Fibroblast of lung (primary cell): ENCODE measurements at places on chromosomes 2 and 18. TPM values are rescaled to one million over a fixed set of nuclear protein-coding genes. Genes with fewer than 3 reads are reported as not detected.
A peak's percentile ranks its signal among the peaks of the same experiment; 100 is the strongest.

GRCh38 chr2:68282811-68283418 lies 30.6 kb upstream of the PPP3R1 start:
- peaks cover 2% of the 10 kb centered on the region for H3K4me1 ChIP-seq
- H3K36me3 ChIP-seq, result no peaks in the 10 kb centered on the region
- DNase-seq, result peak; percentile 54
- H3K27ac ChIP-seq, result no peak overlapping the region
- no peaks in the 10 kb centered on the region for H3K27me3 ChIP-seq

GRCh38 chr2:188292348-188293239 lies 920 bp downstream of the GULP1 start:
- peak overlapping the region; percentile 93 for H3K27ac ChIP-seq
- H3K36me3 ChIP-seq, result no peaks in the 10 kb centered on the region
- no peaks in the 10 kb centered on the region for H3K27me3 ChIP-seq
- peaks cover 5% of the 10 kb centered on the region for H3K4me1 ChIP-seq
- H3K4me3 ChIP-seq, result peak overlapping the region; percentile 91
- peak; percentile 89 for DNase-seq

DNA sequence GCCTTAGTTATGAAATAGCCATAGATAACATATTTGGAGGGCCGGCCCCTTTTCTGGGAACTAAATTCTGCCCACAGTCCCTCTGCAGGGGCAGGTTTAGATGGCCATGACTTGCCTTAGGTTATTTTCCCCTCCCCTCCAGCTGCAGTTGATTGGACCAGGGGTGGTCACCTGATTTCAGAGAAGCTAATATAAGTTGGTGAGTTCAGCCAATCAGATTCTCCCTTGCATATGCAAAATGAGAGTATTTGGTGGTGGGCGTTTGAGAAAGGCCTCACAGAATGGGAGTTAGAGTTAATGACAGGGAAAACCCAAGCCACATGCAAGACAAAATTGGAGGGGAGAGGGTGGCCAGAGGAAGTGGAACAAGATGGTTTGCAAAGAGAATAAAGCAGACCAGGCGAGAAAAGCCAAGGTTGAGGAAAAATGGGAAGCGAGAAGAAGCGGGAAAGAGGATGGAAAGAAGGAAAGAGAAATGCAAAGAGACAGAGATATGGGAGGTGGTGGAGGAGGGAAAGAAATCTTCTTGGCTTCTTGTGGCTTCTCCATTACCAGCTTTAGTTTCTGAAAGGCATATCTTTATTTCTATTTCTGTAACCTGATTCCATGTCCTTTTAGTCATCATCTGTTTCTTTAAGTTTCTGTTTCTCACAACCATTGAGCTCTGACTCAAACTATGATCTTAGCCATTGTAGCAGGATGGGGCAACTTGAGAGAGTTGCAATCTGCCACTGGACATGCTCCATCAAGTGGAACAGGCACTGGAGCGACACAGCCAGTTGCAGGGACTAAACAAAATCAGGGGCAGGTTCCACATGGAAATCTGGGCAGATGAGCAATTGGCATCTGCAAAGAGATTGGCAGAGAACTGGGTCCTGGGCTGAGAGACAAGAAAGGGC lies 108.1 kb upstream of the SIX3 start:
- no peaks in the 10 kb centered on the region for H3K36me3 ChIP-seq
- H3K4me1 ChIP-seq, result no peaks in the 10 kb centered on the region
- H3K4me3 ChIP-seq, result no peak overlapping the region
- DNase-seq, result peak; percentile 14
- H3K27me3 ChIP-seq, result no peaks in the 10 kb centered on the region
- H3K27ac ChIP-seq, result no peak overlapping the region

GRCh38 chr18:79599441-79599931 lies 80.1 kb upstream of the CTDP1 start:
- DNase-seq, result peak; percentile 26
- no peaks in the 10 kb centered on the region for H3K4me1 ChIP-seq
- no peak overlapping the region for H3K4me3 ChIP-seq
- H3K27me3 ChIP-seq, result no peaks in the 10 kb centered on the region
- H3K36me3 ChIP-seq, result no peaks in the 10 kb centered on the region

DNA sequence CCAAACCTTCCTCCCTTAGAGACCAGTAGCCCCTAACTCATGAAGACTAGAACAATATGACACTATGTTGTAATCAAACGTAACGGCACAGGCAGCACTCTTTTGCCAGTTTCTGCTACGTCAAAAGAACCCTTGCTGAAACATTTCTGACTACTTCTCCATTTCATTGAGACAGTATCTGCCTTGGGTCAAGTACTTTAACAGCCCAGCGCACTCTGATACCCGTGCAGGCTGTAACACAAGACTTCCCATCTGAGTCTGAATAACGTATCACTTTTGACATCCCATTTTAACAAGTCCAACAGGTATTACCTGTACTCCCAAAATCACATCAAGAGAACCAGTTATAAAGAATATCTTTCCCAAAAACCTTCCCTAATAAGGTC lies 38.4 kb downstream of the TBC1D8 start:
- no peaks in the 10 kb centered on the region for H3K36me3 ChIP-seq
- no peak overlapping the region for H3K4me3 ChIP-seq
- no peaks in the 10 kb centered on the region for H3K27me3 ChIP-seq
- DNase-seq, result no peak
- H3K27ac ChIP-seq, result peak overlapping the region; percentile 43

- H3K4me3 ChIP-seq, result no peak overlapping the region
- no peaks in the 10 kb centered on the region for H3K36me3 ChIP-seq
- no peak overlapping the region for H3K27ac ChIP-seq
- no peaks in the 10 kb centered on the region for H3K4me1 ChIP-seq
- H3K27me3 ChIP-seq, result no peaks in the 10 kb centered on the region
Measured at GRCh38 chr2:69704446-69704845, 37.5 kb upstream of the ANXA4 start.

- no peaks in the 10 kb centered on the region for H3K36me3 ChIP-seq
- no peaks in the 10 kb centered on the region for H3K27me3 ChIP-seq
- DNase-seq, result no peak
Measured at GRCh38 chr2:238584617-238585016, 157.9 kb downstream of the ASB1 start.

DNA sequence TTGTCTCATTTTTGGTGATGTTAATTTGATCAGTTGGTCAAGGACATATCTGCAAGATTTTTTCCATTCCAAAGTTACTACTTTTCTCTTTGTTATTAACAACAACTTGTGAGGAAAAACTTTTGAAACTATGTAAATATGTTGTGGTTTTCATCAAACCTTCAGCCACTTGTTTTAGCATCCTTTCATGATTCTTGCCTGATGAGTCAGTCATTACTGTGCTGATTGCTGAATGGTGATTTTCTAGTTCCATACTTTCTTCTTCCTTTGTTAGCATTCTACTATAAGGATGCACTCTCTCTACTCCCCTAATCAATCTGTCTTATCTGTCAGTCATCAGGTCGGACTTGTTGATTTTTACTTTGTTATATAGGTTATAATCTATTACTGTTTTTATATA lies 10.9 kb downstream of the TMEM87B start:
- H3K27ac ChIP-seq, result peak overlapping the region; percentile 40
- DNase-seq, result peak; percentile 89
- peaks cover 8% of the 10 kb centered on the region for H3K4me1 ChIP-seq

DNA sequence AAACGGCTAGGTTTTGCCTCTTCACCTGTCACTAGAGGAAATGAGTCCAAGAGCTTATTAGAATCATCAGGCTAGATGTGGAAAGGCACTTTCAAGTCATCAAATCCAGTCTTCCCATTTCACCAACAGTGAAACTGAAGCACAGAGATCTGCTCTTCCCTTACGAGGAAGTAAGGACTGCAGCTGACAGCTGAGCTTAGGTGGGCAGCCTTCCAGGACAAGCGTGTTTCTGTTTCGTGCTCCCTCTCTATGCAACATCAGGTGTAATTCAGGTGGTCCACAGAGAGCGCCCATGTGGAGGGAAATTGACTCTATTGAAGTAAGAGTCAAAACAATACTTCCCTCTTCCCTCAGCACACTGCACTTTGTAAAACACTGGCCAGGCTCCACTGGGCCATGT lies 5.5 kb downstream of the CYRIA start:
- H3K36me3 ChIP-seq, result no peaks in the 10 kb centered on the region
- no peak overlapping the region for H3K27ac ChIP-seq
- H3K27me3 ChIP-seq, result no peaks in the 10 kb centered on the region
- no peak overlapping the region for H3K4me3 ChIP-seq
- peaks cover 17% of the 10 kb centered on the region for H3K4me1 ChIP-seq

GRCh38 chr18:36663312-36663711 lies 165.5 kb downstream of the TPGS2 start:
- no peaks in the 10 kb centered on the region for H3K27me3 ChIP-seq
- H3K4me3 ChIP-seq, result no peak overlapping the region
- H3K27ac ChIP-seq, result no peak overlapping the region
- no peak for DNase-seq
- H3K4me1 ChIP-seq, result no peaks in the 10 kb centered on the region
- no peaks in the 10 kb centered on the region for H3K36me3 ChIP-seq

GRCh38 chr2:207983641-207984042 lies 41.7 kb downstream of the PLEKHM3 start:
- no peak overlapping the region for H3K4me3 ChIP-seq
- no peaks in the 10 kb centered on the region for H3K27me3 ChIP-seq
- H3K27ac ChIP-seq, result no peak overlapping the region
- no peaks in the 10 kb centered on the region for H3K4me1 ChIP-seq
- H3K36me3 ChIP-seq, result no peaks in the 10 kb centered on the region

DNA sequence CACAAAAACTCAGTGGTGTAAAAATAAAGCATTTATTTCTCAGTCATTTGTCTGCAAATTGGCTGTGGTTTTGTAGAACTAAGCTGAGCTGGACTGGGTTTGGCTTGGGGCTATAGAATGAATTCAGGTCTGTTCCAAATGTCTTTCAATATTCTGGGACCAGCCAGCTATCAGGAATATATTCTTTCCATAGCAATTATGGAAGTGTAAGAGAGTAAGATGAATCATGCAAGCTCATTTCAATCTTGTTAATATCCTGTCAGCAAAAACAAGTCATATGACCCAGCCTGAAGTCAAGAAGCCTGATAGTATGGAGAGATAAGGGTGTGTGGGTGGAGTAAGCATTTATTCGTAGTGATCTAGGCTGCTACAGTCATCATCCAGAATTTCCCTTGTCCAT lies 481.0 kb upstream of the CDH2 start:
- H3K27me3 ChIP-seq, result no peaks in the 10 kb centered on the region
- no peak overlapping the region for H3K4me3 ChIP-seq
- H3K4me1 ChIP-seq, result no peaks in the 10 kb centered on the region
- H3K36me3 ChIP-seq, result no peaks in the 10 kb centered on the region
- no peak overlapping the region for H3K27ac ChIP-seq

- no peaks in the 10 kb centered on the region for H3K27me3 ChIP-seq
- H3K27ac ChIP-seq, result no peak overlapping the region
- no peak for DNase-seq
- peaks cover 9% of the 10 kb centered on the region for H3K36me3 ChIP-seq
- H3K4me3 ChIP-seq, result no peak overlapping the region
Measured at GRCh38 chr2:69811018-69811417, 18.4 kb upstream of the GMCL1 start.

- no peak overlapping the region for H3K27ac ChIP-seq
- H3K4me1 ChIP-seq, result no peaks in the 10 kb centered on the region
- no peak for DNase-seq
- no peak overlapping the region for H3K4me3 ChIP-seq
- no peaks in the 10 kb centered on the region for H3K27me3 ChIP-seq
- H3K36me3 ChIP-seq, result no peaks in the 10 kb centered on the region
Measured at GRCh38 chr2:235566415-235566814, 72.6 kb downstream of the AGAP1 start.

DNA sequence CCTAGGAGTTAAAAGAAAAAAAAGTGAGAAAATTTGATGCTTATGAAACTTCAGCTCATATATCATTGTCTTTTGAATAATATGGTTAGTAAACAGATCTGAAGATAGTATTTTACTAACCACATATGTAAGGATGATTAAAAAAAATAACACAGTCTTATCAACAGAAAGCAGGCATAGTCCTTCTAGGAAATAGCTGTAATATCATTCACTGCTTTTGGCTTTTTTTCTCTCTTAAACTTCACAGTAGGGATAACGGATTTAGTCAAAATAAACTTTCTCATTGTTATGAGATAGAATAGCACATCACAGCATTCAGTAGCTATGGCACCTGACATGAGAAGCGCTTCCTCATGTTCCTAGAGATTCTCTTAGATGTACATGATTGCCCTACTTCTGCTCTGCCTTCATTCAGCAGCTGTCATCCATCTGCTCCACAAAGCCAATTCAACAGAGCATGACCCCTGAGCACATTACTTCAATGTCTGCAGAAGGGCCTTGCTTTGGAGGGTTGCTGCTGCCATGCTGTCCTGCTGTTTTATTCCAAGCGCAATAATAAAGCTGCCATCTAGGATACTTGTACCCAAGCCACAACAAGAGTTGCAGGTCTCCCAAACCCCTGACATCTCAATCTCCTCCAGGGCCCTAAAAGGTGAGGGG lies 67.0 kb downstream of the TTC21B start:
- H3K4me3 ChIP-seq, result no peak overlapping the region
- no peaks in the 10 kb centered on the region for H3K27me3 ChIP-seq
- H3K4me1 ChIP-seq, result no peaks in the 10 kb centered on the region
- H3K27ac ChIP-seq, result no peak overlapping the region

DNA sequence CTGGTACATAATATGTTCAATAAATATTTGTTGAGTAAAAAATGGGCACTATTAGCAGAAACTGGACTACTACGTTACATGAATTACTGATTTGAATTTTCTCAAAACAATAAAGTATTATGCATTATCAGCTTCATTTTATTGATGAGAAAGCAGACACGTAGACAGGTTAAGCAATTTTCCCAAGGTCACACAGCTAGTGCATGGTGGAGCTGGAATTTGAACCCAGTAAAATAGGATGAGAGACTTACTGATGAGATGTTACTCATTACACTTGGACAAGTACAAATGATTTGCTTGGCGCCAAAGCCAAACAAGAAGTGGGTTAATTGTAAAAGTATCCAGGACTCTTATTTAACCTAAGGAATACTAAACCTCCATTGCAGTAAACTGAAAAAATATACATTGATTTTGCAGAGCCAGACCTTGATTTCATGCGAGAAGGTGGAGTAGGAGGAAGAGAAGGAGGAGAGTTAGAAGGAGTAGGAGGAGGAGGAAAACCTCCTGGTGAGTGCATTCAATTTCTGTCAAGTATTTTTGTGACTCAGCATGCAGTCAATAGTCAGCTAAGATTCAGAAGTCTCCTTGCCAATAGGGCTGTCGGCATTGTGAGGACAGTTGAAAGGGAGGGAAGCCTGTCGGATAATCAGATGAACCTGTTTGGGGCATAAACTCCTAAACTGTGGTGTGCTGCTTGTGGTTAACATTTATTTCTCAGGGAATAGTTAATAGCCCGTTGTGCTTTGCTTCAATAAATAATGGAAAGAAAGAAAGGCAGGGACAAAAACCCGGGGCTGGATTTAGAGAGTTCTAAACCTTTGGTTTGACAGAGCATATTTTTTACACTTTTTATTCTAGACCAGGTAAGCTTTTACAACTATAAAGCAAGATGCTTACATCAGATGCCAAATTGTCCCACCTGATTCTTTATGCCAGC lies 77.0 kb upstream of the TACR1 start:
- H3K27me3 ChIP-seq, result no peaks in the 10 kb centered on the region
- peak overlapping the region; percentile 37 for H3K27ac ChIP-seq
- H3K4me1 ChIP-seq, result peaks cover 17% of the 10 kb centered on the region
- no peaks in the 10 kb centered on the region for H3K36me3 ChIP-seq
- peak overlapping the region; percentile 27 for H3K4me3 ChIP-seq

GRCh38 chr2:135050132-135050531 lies 2.0 kb upstream of the RAB3GAP1 start:
- H3K27me3 ChIP-seq, result no peaks in the 10 kb centered on the region
- no peak overlapping the region for H3K27ac ChIP-seq
- no peak for DNase-seq
- peaks cover 3% of the 10 kb centered on the region for H3K4me1 ChIP-seq
- no peaks in the 10 kb centered on the region for H3K36me3 ChIP-seq

TUBB8B gene
- total RNA-seq, result not detected in 2 replicates

ITPRID2 gene
- 117 and 179 TPM in 2 replicates for total RNA-seq

SNTG2 gene
- not detected in 2 replicates for total RNA-seq

CD8A gene
- not detected in 2 replicates for total RNA-seq

TMEM182 gene
- total RNA-seq, result 2.8 and 3.9 TPM in 2 replicates

MC4R gene
- total RNA-seq, result not detected in 2 replicates

RNU2-63P gene
- total RNA-seq, result 46.0 and 268 TPM in 2 replicates

TMEM169 gene
- total RNA-seq, result 0.26 and 0.50 TPM in 2 replicates

MAP3K19 gene
- total RNA-seq, result not detected in 2 replicates

GCG gene
- not detected in 2 replicates for total RNA-seq
